Femur (tissue), 1 donor: ENCODE measurements at places on chromosomes 7 and 10.

DNA sequence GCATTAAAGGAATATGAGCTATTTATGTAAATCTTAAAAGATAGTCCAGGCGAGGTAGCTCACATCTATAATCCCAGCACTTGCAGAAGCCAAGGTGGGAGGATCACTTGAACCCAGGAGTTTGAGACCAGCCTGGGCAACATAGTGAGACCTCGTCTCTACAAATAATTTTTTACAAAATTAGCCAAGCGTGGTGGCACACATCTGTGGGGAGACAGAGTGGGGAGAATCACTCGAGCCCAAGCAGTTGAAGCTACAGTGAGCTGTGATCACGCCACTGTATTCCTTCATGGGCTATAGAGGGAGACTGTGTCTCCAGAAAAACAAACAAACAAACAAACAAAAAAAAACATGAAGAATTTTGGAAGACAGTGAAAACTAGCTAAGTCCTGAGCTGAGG is 28.4 kb downstream of the HERC4 start:
- DNase-seq, result no peak

DNA sequence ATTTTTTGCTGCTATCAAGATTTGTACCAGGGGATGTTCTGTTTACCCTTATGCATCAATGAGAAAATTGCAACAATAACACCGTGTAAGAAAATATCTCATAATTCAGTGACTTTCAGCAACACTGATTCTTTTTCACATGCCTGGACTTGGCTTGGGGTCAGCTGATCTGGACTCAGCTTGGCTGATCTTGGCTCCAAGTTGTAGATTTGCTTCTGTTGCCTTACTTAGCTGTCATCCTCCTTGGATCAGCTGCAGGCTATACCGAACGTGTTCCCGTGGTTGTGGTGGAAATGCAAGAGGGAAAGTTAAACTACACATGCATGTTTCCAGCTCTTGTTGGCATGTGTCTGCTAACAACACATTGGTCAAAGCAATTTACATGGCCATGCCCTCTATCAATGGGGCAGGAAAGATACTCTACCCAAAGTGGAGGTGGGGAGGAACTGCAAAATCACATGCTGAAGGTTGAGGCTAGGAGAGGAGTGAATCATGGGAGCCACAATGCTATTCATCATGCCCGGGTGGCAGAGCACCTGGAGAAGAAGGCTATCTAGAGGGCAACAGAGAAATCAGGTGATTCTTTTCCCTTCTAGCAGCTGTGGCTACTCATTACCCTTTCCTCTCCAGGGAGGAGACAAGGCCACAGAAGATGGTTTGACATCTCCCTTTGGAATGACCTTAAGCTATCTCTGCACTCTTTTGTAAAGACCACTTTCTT is 1276.3 kb upstream of the AUTS2 start:
- peak; percentile 49 for DNase-seq

DNA sequence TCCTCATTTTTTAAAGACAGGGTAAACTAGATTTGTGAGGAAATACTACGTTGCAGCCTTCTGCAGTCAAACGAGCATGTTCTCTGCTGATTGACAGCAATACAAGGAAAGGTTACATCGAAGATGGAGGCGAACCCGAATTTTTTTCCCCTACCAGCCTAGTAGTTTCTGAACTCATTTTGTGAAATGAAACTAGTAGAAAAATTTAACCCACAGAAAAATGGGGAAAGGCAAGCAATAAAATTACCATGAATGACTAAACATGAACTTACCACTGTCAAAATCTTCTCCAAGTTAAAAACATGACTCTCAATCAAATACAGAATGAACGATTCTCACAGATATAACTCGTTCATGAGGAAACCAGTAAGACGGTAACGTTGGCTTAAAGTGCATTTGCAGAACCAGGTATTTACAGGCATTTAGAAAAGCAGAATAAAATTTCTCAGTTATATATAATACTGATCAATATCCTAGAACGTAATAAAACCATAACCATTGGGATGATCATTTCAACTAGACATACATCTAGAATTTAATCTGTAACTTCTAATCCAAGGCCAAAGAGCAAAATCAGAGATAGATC is 73.9 kb downstream of the CELF2 start:
- DNase-seq, result no peak

DNA sequence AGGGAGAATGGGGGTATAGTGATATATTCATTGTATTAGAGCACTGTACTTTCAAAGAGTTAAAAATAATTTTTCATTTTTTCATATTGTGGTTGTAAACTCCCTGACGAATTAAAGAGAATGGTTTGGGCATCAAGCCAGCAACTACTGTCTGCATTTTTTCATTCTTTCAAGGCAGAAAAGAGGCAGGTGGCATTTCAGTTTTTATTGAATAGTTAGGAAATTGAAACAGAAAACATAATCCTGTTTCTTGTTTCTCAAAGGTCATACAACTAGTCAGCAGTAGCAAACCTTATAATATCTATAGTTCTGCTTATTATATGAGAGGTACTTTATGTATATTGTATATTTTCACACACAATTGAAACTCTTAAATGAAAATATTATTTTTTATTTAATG is 303.9 kb upstream of the KCND2 start:
- no peak for DNase-seq

GRCh38 chr7:1523208-1523607 is 7.3 kb upstream of the MAFK start:
- no peak for DNase-seq

- no peak for DNase-seq
Observed at GRCh38 chr10:124517931-124518330, 56.3 kb downstream of the LHPP start.

DNA sequence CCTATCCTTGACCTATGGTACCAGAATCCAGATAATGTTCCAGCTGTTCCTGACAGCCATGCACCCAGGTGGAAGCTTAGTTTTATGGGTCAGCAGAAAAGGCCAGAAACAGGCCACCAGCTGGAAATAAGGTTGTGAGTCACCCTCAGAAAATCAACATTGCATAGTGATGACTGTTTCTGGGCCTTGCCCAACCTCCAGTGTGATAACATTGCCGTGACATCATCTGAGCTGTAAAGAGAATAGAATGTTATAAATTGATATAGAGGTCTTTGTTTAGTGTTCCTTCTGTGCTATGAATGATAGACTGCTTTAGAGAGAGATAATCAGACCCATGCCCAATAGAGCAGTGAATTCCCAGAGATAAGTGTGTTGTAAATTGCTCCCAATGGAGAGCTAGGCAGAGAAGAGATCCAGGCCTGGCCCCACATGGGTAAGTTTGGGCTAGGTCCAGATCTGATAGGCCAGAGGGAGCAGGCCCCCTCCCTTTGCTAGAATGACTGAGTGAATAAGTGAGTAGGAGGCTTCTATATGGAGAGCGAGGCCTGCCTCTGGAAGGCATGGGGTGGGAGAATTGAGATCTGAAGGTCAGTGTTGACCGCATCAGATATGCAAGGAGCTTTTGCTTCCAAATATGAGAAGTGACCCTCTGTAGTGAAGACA is 14.2 kb upstream of the HPS1 start:
- no peak for DNase-seq

DNA sequence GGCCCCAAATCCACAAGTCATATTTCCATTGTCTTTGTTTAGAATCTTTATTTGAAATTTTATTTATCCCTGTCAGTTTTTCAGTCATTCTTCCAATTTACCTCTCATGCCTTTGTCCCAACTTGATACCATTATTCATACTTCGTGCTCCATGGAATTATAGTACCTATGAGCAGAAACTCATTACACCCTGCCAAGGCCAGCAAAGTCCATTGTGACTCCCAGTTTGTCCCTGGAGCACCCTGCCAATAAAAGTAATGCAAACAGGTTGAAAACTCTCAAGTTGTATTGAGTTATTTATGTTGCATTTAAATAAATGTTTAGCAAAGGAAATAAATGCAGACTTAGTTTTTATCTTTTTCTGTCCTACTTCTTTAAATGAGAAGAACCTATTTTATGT is 19.3 kb downstream of the PCGF5 start:
- no peak for DNase-seq

- no peak for DNase-seq
Observed at GRCh38 chr10:22560913-22561239, 153.5 kb downstream of the PIP4K2A start.

GRCh38 chr7:146235195-146235594 is 118.6 kb downstream of the CNTNAP2 start:
- no peak for DNase-seq

DNA sequence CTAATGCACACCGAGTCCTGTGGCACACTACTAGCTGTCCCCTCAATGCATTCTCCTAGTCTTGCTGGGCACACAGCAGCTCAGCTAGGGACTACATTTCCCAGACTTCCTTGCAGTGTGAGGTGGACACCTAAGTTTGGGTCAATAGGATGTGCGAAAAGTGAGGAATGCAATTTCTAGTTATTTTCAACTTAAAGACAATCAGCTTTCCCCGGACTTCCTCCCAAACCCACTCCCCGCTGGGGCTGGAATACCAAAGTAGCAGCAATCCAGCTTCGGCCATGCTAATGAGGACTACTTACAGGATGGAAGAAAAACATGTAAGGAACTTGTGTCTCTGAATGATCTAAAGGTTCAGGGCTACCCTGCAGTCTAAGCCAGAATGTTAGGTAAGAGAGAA is 286.4 kb upstream of the LRRN3 start:
- DNase-seq, result no peak

DNA sequence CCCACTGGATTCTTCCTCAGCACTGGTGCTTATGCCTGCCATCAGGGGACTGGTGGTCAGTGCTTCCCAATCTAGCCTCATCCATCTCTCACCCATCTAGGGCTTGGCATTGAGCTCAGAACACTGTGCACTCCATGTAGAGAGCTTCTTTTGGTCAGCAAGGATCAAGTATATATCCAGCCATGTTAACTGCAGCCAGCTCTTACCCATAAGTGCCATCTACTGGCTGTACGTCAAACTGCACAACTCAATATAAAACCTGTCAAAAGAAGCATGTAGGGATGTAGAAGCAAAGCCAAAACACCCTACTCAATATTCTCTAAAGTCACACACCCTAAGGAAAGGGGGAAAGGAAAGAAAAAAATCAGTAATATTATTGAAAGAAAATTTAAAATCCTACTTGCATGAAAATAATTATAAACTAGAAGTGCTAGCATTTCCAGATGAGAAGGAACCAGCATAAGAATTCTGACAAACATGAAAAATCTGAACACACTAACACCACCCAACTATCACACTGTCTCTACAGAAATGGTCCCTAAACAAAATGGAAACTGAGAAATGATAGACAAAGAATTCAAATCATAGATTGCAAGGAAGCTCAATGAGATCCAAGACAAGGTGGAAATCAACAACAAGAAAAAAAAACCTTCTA is 531.1 kb upstream of the STEAP1 start:
- DNase-seq, result no peak

- no peak for DNase-seq
Observed at GRCh38 chr10:2425320-2425719, 642.0 kb upstream of the PFKP start.

DNA sequence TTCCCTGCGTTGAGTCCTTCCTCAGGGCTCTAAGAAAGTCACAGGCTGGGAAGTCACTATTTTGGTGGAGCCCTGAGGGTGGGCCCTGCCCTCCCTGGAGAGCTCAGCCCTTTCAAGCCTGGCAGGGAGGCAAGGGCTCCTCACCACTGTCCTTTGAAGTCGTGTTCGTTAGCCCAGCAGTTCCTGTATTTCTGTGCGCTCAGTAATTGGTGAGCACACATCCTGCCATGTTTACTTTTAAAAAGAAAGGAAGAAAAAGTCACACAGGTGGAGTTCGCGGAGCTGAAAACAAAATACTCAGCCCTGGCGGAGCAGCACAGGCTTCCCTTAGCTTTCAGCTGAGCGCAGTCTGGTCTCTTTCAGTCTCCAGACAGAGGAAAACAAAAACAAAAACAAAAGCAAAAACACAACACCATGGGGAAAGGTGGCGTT is 37.1 kb downstream of the PRKCQ start:
- DNase-seq, result no peak

DNA sequence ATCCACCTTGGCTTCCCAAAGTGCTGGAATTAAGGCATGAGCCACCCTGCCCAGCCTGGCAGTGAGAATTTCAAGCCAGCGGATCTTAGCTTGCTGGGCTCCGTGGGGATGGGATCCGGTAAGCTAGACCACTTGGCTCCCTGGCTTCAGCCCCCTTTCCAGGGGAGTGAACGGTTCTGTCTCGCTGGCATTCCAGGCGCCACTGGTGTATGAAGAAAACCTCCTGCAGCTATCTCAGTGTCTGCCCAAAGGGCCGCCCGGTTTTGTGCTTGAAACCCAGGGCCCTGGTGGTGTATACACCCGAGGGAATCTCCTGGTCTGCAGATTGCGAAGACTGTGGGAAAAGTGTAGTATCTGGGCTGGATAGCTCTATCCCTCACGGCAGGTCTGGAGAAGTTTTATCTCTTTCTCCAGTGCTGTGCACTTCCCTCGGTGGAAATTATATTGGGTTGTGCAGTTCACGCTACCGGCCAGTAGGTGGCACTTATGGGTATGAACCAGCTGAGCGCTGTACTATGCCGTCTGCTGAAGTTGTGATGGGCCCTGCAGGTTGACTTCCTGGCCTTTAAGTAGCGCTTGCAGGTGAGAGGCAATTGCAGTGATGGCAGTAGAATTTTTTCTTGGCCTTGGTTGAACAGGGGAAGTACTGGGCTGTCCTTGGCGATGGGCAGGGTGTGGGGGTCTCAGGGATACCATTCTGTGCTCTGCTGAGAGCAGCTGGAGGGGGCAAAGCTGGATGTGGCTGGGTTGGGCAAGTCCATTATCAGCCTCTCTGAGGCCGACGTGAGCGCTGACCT is 138.0 kb upstream of the MTPN start:
- DNase-seq, result no peak
